ENCODE measurements at places on chromosomes 5 and 9.

DNA sequence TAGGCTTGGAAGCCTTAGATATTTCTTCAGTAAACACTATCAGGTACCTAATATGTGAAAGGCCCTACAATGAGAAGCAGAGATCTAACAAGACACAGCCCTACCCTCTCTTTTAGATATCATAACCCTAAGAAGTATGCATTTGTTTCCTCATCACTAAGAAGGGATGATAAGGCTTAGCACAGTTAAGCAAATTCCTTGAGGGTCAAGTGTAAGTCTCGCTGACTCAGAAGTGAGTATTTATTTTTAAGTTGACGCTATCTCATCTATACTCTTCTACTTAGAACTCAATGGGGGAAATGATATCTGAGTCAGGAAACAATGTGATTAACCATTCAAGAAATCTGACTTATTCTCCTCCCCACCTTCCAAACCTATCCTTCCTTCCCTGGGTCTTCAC is 149.7 kb downstream of the ESM1 start:
- no peak for DNase-seq

DNA sequence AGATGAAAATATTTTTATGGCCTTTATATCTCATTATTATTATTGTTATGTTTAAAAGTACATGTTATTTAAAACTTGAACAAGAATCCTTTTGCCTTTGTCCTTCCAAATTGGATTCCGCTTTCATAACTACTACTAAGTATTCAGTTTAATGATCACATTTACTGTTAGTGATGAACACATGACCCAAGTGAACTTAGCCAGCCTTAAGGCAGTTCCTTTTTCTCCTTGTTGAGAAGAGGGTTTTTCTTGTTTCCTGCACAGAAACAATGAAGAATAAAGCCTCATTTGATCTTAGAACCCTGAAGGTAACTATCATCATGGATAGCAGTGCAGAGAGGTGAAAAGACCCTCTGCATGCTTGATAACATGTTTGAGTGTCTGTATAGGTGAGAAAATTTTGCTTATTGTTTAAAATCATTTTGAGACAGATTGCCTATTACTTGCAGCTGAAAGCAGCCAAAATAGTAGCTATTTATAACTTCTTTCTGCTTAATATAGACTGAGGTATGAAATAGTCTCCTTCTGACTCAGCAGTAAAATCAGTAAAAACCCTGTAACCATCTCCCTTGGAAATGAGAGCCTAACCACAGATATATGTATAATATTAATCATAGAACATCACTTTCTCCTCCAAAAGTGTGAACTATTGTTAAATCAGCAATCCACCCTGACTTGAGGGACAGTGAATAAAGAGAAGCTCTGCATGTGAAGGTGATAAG is 266.2 kb downstream of the SPATA31D1 start:
- no peak for DNase-seq

GRCh38 chr5:96957254-96958049 is 21.6 kb downstream of the LNPEP start:
- no peak for DNase-seq

- no peak for DNase-seq
Measured at GRCh38 chr9:135300346-135301141, 179.0 kb upstream of the PPP1R26 start.

GRCh38 chr5:55101556-55102276 is 730 bp upstream of the GZMA start:
- no peak for DNase-seq

GRCh38 chr5:315488-316209 is 5.9 kb upstream of the AHRR start:
- no peak for DNase-seq

DNA sequence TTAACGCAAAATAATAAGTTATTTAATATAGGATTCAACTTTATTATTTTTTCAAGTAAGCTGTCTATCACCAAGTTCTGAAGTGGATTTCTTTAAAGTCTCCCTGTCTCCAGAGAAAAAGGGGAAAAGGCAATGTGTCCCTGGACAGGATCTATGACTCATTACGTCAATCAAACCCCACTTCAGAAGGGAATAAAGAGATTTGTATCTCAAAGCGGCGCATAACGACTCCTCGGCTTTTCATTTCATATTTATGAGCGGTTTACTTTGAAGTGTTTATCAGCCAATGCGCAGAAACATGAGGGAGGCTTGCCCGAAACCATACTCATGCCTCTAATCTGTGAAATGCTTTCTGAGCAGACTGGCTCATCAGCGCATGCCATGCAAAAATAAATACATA is 938.6 kb upstream of the WWC1 start:
- no peak for DNase-seq

DNA sequence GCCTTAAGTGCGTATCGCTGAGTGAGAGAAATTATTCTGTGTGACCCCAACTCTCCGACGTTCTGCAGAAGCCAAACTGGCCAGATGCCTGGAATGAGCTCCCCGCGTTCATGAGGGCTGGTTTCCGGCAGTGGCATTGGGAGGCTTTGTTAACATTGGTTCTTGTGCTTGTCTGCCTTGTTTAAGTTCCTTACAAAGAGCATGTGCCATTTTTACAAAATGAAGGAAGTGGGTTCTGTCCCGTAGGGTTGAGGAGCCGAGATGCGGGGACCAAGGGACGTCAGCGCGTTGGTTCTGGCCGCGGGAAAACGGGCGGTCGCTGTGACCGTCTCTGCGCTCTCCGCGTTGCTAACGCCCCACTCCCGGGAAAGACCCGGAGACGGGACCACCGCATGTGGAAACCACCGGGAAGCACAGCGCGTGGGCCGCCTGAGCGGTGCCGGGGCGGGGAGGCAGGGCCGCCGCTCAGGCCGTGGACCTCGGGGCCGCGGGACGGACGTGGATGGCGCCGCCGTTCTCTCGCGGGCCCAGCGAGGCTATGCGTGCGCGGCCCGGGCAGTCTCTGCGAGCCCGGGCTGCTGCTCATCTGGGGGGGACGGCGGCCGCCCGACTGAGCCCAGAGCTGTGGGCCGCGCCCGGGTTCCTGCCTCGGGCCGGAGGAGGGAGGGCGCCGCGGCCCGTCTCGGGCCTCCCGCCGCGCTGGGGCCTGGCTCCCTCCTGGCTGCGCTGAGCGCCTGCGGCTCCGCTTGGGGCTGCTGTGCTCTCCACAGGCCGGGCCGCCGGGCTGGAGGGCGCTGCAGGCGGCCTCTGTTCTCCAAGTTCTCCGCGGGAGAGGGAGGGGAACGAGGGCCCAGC is 13.4 kb downstream of the RABL6 start:
- no peak for DNase-seq

- no peak for DNase-seq
Measured at GRCh38 chr5:1420211-1421195, 24.7 kb downstream of the SLC6A3 start.

Data from stimulated activated CD4-positive, alpha-beta T cell treated with anti-CD3 and anti-CD28 coated beads, Interleukin-15, amount 100 ng/mL, for 1 hour (primary cell).